Cardiac ventricle fibroblast (primary cell): ENCODE measurements at places on chromosomes 2 and 18. TPM values are rescaled to one million over a fixed set of nuclear protein-coding genes. Genes with fewer than 3 reads are reported as not detected.

The BMP10 gene
- total RNA-seq, result not detected in 2 replicates

The ZNF142 gene
- total RNA-seq, result 11.7 and 13.9 TPM in 2 replicates

The GNAL gene
- 1.2 and 1.5 TPM in 2 replicates for total RNA-seq

The UGT1A10 gene
- total RNA-seq, result not detected in 2 replicates

The HOXD10 gene
- not detected in 2 replicates for total RNA-seq

The RESP18 gene
- not detected in 2 replicates for total RNA-seq

The SOCS6 gene
- total RNA-seq, result 10.9 and 11.8 TPM in 2 replicates

The PAX8 gene
- 1.9 and 3.0 TPM in 2 replicates for total RNA-seq

The NCOA1 gene
- total RNA-seq, result 14.9 and 17.0 TPM in 2 replicates

The LHCGR gene
- total RNA-seq, result not detected in 2 replicates

The SPP2 gene
- total RNA-seq, result not detected in 2 replicates

The THSD7B gene
- not detected in 2 replicates for total RNA-seq

The LYG1 gene
- total RNA-seq, result not detected in 2 replicates
